ENCODE measurements at places on chromosomes 3 and 15.

- DNase-seq = peak; percentile 6
Measured at GRCh38 chr3:174466471-174467054, 392.6 kb upstream of the NAALADL2 start.

DNA sequence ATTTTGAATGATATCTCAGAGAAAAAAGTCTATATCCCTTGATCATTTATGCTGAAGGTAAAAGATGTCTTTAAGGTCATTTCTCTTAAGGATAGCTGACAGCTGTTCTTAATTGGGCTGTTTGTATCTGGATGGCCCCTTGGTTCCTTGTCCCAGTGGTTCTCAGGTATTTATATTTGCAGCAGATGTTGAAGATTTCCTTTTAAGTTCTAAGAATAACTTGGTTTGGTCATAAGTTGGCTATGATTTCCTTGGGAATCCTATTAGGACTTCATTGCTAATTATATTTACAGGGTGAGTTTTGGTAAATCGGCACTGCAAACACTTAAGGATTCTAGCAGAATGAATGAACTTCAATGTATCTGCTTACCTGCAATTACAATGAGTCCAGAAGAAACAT is 460.4 kb upstream of the SGO1 start:
- DNase-seq = no peak

GRCh38 chr3:54874816-54875556 is 52.9 kb downstream of the LRTM1 start:
- DNase-seq = no peak

- no peak for DNase-seq
Measured at GRCh38 chr3:46666453-46666845, 27.0 kb downstream of the ALS2CL start.

All from NT2/D1 (cell line).